Activated CD4-positive, CD25-positive, alpha-beta regulatory T cell treated with anti-CD3 and anti-CD28 coated beads, Interleukin-2, amount 50 U/mL, for 16 hours (primary cell): ENCODE measurements at places on chromosomes 13 and 19.

GRCh38 chr13:49098198-49098597, 121.9 kb upstream of the MLNR start:
- no peak for DNase-seq

DNA sequence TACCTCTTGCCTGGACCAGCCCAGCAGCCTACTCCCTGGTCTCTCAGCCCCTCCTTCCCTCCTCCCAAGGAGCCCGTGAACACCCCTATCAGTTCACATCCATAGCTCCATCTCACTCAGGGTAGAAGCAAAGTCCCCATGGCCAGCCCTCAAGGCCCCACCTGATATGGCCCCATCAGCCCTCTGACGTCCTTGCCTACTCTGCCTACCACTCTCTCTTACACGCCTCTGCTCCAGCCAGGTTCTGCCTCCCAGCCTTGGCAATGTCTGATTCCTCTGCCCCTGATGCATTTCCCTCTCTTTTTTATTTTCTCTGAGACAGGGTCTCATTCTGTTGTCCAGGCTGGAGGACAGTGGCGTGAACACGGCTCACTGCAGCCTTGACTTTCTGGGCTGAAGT, 7.9 kb upstream of the SERTAD3 start:
- DNase-seq: no peak

DNA sequence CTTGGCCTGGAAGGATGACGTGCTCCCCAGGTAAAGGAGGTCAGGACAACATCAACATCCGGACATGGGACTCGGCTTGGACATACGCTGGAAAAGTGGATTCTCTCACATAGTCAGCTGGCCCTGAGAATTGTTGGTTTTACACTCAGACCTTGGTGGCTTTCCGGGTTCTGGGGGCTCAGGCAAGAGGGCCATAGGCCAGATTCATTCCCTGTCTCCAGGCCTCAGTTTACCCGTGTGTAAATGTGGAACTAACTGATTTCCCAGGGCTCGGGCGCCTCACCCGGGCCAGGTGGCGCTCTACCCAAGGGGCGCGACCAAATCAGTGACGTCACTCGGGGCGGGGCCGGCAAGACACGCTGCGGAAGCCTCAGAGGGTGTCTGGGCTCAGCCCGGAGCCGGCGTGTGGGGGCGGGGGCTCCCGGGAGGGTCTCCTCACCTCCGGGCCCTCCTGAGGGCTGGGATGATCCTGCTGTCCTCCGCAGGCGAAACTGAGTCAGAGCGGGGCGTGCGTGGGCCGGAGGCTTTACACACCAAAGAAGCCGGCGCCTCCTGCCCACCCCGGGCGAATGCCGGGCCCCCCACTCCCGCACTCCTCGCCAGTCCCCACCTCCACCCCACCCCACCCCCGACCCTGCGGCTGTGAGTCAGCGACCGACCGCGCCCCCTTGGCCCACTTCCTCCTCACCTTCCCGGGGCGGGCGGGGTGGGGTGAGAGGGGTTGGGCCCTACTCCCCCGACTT, 862 bp upstream of the VASP start:
- peak; percentile 97 for DNase-seq

DNA sequence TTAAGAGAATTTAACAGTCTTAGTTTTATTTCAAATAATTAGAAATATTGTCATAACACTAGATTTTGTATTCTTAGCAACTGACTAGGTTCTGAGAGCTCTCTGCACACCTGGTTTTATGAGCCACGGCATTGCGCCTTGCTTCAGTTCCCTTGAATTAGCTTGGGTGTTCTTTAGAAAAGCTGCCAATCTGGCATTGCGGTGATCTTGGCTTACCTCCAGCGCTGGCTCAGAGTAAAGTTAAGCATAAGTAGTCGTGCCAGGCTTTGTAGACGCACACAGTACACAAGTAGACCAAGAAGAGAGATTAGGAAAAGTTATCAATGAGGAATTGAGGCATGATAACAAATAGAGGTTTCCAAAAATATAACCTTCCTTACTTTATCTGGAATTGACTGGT, 45.7 kb downstream of the TPP2 start:
- DNase-seq: no peak

GRCh38 chr19:17234911-17235299, 8.9 kb downstream of the OCEL1 start:
- no peak for DNase-seq

DNA sequence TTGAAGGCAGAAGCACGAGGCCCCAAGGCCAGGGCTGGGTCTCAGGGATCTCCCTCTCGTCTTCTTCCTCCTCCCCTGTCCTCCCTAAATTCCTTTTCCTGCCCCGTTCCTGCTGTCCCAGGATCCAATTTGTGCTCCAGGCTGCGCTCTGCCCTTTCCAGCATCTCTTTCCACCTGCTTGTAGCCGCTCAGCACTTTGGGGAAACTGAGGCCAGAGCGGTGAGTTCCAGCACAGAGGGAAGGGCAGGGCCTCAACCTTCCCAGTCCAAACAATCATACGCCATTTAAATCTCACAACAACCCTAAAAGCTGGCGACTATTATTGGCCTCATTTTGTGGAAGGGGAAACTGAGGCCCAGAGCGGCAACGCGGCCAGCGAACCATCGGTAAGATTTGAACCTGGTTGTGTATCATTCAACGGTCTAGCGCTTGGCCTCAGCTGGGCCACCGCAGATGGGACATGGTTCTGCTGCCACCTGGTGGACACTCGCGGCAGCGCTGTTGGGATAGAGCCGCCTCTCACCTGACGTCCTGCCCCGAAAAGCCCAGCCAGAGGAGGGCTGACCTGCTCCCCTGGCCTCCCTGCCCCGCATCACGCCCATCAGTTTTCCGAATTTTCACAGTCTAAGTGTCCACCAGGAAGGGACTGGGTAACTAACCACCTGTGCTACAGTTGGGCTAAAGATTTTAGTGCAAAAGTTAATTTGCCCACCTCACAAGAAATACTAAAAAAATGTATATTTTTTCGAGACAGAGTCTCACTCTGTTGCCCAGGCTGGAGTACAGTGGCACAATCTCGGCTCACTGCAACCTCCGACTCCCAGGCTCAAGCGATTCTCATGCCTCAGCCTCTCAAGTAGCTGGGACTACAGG, 4.2 kb upstream of the RPL18A start:
- peak; percentile 84 for DNase-seq

GRCh38 chr19:932648-933552, 7.1 kb downstream of the ARID3A start:
- no peak for DNase-seq

DNA sequence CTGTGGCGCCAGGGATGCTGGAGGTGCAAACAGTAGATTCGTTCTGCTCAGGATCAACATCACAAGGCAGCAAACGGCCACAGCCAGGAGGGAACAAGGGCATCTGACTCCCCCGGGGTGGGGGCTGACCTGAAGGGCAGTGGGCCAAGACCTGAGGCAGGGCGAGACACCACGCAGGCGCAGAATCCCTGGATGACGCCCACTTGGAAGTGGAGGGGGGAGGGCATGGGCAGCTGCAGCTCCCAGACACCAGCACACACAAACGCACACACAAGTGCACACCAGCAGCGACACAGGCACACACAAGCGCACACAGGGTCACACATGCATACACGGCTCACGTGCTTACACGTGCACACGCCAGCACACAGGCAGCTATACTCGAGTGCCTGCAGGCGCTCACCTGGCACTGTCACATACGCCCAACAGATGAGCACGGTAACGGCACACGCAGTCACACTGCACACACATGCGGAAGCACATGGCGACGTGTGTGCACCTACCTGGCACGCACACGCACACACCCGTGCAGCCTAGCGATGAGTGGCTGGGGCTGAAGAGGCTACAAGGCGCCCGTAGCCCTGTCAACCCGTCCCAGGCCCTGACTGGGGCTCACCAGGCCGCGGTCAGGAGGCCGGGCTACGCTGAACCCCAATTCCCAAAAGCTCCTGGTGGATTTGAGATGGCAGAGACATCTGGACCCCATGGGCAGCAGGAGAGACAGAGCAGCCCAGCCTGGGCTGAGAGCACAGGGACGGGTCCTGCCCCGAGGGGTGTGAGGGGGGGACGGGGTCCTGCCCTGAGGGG, 5.5 kb downstream of the C2CD4C start:
- DNase-seq: no peak
